ENCODE measurements at places on chromosomes 13 and 19.

DNA sequence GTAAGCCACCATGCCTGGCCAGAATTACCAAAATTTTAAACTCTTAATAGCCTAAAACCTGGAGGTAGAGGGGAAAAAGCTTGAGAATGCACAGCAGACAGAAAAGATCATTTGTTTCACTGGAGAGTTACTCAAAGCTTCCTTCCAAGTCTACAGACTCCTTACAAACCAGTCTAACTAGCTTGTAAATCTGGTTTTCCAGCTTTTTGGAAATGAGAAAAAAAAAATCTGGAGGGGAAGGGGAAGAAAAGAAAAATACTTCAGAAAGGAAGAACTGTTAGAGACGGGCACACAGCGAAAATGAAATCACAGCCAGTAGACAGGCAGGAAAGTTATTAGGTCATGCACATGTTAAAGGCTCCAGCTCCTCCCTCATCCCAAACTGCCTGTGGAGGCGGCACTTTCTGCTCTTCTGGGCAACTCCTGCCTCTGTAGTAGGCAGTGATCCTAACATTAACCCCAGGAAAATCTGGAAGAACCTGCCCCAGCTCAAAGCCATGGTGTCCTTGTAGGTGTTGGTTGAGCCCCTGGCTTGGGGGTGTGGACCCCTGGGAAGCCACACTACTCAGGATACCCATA lies 17.3 kb downstream of the PARP4 start:
- no peak overlapping the region for H3K4me3 ChIP-seq
- no peak for DNase-seq
- no peaks in the 10 kb centered on the region for H3K4me1 ChIP-seq
- H3K27me3 ChIP-seq = no peaks in the 10 kb centered on the region
- H3K27ac ChIP-seq = no peak overlapping the region

- H3K27ac ChIP-seq = peak overlapping the region; percentile 54
- no peak for DNase-seq
- no peaks in the 10 kb centered on the region for H3K27me3 ChIP-seq
- H3K4me3 ChIP-seq = no peak overlapping the region
Observed at GRCh38 chr13:110363010-110363409, 55.9 kb downstream of the COL4A2 start.

GRCh38 chr13:29511980-29512379 lies 83.5 kb downstream of the SLC7A1 start:
- no peaks in the 10 kb centered on the region for H3K27me3 ChIP-seq
- H3K4me1 ChIP-seq = peaks cover 5% of the 10 kb centered on the region
- H3K4me3 ChIP-seq = no peak overlapping the region
- H3K36me3 ChIP-seq = peaks cover 19% of the 10 kb centered on the region

DNA sequence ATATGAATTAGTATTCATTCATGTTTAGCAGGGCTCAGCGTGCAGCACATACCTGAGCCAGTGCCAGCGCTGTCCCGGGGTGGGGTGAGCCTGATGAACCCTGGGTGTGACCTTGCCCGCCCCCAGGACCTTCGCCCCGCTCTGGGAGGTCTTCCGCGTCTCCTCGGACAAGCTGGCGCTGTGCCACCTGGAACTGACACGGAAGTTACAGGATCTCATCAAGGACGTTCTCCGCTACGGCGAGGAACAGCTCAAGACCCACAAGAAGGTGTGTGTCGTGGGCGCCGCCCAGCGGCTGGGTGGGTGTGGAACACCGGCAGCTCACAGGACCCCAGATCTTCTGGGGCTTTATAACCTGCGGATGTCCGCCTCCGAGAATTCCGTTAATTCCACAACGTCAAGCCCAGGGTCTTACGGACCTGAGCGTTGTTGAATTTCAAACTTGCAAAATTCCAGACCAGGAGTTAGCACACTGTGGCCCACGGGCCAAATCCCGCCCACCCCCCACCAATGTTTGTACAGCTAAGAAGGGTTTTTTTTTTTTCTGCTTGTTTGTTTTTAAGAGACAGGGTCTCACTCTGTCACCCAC lies 15.4 kb downstream of the FCHO1 start:
- no peaks in the 10 kb centered on the region for H3K27me3 ChIP-seq
- no peak overlapping the region for H3K4me3 ChIP-seq
- DNase-seq = peak; percentile 88
- H3K4me1 ChIP-seq = peaks cover 9% of the 10 kb centered on the region

Measured in upper lobe of left lung (tissue), 6 donors.